ENCODE measurements at places on chromosomes 1 and 21.

- no peak for DNase-seq
Measured at GRCh38 chr1:222680080-222680479, 32.2 kb downstream of the AIDA start.

DNA sequence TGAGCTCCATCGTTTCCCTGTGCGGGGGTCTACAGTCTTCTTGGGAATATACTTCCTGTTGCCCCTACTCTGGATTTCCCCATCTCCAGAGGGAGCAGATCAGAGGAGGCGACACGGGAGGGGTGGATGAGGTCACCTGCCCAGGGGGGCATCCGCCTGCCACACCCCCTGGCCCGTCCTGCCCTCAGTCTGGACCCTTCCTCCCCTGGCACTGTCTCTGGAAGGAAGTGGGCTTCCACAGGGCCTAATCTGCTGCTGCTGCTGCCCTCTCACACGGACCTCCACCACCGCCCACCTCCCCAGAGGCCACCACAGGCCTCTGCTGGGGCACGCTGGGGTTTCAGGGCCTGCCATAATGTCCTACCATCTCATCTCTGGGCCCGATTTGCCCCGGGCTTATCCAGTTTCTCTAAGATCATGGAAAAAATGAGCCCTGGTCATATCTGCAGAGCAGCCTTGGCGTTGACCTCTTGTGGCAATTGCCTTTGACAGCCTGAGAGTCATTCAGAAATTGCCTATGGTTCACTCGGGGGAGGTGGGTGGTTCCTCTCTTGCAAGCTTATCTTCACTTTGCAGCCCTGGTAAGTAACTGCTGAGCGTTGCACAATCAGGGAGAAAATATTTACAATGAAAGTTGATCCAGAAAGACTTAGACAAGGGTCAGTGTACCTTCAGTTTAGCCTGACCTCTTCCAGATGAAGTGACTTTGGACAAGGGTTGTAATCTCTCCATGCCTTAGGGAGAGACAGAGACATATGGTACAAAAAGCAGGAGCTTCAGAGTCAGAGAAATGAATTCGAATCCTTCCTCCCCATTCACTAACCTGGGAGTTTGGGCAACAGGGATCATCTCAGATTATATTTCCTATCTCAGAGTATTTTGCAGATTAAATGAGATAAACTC, 252.4 kb downstream of the TOMM20 start:
- DNase-seq, result no peak

GRCh38 chr21:40074198-40074597, 207.0 kb downstream of the PCP4 start:
- DNase-seq, result no peak

GRCh38 chr1:16724718-16725438, 15.4 kb upstream of the RNU1-4 start:
- DNase-seq, result no peak

DNA sequence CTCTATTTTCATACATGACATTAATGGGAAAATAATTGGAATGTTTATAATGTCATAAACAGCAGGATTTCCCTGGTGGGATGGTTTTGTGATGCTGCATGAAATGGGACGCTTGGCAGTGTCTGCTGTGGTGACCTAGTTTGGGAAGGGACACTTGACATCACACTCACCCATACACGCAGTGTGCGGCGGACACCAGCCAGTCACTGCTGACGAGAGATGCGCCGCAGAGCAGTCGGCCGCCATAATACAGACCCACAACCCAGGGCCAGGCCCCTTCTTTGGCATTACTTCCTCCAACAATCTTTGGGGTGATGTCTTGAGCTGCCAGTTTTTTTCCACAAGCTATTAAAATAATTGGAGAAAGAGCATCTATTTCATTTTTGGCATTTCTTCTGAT, 49.5 kb downstream of the CHODL start:
- DNase-seq, result no peak

GRCh38 chr21:36010801-36011200, 49.5 kb downstream of the SETD4 start:
- DNase-seq, result no peak

- DNase-seq, result no peak
Measured at GRCh38 chr21:26377111-26377694, 195.9 kb downstream of the CYYR1 start.

DNA sequence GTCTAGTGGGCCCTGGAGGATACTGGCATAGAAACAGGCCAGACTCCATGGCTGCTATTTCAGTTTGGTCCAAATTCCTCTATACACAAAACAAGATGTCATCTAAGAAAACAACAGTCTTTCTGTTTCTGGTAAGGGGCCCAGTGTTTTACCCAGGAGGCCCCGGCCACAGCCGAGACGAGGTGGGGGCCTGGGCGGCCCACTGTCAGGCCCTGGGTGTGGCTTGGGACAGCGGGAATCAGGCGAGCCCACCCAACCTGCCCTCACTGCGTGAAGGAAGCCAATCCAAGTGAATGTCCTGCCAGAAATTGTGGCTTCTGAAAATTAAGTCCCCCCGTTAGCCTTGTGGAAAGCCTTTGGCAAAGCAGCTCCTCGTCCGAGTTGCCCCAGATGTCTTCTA, 31.2 kb upstream of the GPR153 start:
- DNase-seq, result no peak

DNA sequence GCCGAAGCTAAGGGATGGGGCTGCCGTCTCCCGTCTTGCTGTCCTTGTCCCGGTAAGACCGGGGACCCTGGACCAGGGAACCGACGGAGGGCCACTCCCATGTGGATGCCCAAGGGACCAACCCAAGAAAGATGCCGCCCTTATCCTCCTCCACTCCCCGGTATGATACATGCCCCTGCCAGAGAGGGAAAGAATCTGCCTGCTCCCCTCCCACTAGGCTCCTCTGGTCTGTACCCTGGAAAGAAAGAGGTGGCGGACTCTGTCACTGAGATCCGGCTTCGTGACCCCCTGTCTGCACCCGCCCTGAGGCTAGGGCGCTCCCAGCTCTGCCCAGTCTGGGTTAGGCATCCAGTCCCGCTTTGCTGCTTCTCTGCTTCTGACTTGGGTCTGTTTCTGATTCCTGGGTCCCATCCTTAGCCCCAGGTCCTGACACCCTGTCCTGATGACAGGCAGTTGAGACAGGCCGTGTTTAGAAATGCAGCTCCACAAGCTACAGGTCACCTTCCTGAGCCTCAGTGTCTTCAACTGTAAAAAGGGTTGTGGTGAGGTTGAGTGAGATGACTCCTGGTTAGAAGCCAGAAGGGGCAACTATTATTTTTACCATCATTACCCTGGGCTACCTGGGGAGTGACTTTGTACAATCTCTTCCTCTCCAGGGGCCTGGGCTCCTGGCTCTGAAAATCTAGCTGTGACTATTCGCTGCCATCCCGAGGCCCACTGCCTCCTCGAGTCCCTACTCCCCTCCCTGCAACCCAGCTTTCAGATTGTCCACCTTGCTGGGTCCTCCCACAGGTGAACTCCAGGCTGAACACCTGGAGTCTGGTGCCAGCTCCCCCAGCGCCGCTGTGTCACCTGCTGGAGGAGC, 3.7 kb downstream of the MATN1 start:
- no peak for DNase-seq

GRCh38 chr1:27912429-27912828, 22.4 kb upstream of the SMPDL3B start:
- no peak for DNase-seq

GRCh38 chr1:167093846-167094516, at the start of gene STYXL2:
Gene STYXL2 (plus strand): TSS chr1:167094075. CDS start chr1:167094850, 775 bp downstream.
- DNase-seq, result no peak

DNA sequence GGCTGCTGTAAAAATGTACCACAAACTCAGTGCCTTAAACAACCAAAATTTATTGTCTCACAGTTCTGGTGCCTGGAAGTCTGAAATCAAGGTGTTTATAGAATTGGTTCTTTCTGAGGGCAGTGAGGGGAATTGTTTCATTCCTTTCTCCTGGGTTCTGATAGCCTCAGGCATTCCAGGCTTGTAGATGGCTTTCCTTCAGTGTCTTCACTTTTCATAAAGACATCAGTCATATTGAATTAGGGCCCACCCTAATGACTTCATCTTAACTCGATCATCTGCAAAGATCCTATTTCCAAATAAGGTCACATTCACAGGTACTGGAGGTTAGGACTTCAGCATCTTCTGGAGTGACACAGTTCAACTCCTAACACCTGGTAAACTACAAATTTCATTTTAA, 15.0 kb downstream of the CDKN2C start:
- no peak for DNase-seq

DNA sequence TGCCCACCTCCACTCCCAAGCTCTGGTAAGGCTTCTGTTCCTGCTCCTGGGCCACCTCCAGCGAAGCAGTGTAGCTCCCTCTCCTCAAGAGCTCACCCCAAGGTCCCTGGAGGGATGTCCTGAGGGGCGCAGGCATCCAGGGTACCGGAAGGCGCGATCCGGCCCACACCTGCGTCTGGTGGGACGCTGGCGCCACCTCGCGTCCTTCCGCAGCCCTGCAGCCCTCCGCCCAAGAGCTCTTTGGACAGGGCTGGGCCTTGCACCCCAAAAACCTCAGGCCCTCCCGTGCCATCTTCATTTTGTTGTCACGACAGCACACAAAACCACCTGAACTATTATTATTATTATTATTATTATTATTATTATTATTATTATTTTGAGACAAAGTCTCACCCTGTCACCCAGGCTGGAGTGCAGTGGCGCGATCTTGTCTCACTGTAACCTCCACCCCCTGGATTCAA, 49.2 kb upstream of the PAX7 start:
- DNase-seq, result no peak

DNA sequence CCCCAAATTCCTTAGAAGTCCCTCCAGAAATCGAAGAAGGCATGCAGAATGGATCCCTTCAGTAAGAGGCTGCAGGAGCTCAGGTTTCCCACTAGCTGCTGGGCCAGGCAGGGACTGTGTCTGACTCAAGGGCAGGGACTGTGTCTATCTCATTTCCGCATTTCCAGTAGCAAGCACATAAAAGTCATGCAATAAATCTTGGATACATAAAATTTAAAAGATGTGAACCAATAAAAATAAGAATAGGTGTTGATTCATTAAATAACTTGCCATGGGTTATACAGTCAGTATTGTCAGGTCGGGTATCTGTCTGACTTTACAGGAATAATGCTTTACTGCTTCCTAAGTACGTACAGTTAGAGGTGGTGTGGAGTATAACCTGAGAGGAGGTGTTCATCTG, 15.2 kb downstream of the PM20D1 start:
- no peak for DNase-seq

DNA sequence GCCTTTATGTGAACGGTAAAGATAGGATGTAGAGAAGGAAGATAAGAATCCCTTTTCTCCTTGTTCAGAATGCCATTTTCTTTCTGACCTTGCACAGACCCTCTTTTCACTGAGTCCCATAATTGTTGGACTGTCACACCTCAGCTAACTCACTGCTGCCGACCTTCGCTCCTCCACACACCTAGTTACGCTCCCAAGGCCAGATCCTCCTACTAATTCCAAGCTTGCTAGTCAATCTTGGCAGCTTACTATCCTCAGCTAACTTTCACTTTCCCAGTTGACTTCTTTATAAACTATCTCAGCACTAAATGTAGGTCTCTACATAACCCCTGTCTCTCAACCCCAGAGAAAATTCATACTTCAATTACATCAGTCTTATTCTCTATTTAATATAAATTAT, 471.8 kb upstream of the PRMT6 start:
- no peak for DNase-seq

DNA sequence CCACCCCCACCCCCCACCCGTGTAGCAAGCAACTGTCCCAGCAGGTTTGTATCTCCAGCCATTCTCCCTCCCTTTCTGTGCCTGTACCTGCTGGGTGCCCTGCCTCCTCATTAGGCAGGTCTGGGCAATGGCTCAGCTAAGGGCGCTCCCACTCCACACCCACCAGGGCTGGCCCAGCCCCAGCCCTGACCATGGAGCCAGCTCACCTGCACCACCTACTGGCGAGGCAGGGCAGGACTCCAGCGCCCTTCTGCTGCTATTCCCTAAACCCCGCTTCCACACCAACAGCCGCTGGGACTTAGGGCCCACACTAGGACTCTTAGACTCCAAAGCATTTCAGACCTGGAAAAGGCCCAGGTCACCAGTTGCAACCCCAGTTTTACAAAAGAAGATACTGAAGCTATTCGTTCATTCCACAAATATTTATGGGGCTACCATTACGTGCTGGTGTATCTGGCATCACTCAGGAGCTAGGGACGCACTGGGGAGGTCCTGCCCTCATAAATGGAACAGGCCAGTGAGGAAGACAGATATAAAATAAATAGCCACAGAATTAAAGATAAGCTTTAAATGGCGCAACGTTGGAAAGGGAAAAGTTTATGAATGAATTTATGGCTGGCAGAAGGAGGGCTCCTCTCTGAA, 24.0 kb downstream of the PGLYRP3 start:
- no peak for DNase-seq

DNA sequence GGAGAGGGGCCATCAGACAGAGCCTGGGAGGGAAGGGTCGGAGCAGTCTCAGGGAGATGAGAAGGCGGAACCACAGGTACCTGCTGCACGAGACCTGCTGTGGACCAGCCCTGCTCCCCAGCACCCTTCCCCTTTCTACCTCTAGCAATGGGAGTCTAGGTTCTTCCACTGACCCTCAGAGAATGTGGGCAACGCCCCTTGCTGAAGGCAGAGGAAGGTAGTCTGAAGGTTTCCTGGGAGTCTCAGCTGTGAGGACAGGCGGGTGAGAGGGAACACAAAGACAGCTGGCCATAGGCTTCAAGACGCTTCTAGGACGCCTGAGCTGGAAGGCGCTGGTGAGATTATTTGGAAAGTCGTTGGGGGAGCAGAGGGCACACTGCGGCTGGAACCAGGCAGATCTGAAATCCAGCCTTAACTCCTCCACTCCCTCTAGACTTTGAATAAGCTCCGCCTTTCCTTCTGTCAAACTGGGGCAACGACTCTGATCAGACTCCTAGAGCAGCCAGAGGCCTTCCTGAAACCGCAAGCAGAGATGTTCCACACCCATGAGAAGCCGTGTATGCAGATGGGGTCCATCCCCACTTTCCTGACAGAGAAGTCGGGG, 18.1 kb downstream of the SLC45A3 start:
- DNase-seq, result no peak

GRCh38 chr1:235617808-235618207, 31.8 kb downstream of the GNG4 start:
- DNase-seq, result no peak

DNA sequence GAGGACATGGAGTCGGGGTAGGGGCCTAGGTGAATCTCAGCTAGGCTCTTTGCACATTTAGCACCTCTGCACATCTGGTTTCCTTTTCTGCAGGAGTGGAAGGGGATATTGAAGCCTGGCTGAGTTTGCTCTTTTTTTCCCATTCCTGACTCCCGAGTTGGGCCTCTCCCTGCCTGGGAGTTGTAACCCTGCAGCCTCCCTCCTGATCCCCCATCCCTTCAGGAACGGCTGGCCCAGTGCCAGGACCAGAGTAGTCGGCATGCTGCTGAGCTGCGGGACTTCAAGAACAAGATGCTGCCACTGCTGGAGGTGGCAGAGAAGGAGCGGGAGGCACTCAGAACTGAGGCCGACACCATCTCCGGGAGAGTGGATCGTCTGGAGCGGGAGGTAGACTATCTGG, 836 bp downstream of the OLFML3 start:
- no peak for DNase-seq

GRCh38 chr21:38525454-38525853, 27.2 kb upstream of the ERG start:
- DNase-seq, result no peak

All from stimulated activated CD8-positive, alpha-beta memory T cell treated with anti-CD3 and anti-CD28 coated beads, Interleukin-4, amount 100 ng/mL, for 1 hour (primary cell).